Fibroblast of upper back skin (primary cell): ENCODE measurements at places on chromosomes 4 and X.

DNA sequence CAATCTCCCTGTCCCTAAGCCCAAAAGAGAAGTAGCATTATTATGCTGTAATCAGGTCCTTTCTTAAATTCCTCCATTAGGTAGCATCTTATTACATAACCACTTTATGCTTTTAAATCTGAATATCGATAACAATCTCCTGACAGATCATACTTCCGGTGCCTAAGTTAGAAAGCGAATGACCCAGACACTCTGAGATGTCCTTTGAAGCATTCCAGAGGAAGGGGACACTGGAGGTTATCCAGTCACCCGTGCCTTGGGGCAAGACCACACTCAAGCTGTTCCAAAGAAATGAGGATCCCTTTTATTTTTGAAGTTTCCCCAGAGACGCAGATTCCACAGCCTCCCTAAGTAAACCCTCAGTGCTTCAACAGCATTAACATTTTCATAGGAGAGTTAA, 125.7 kb downstream of the PALLD start:
- DNase-seq = no peak

GRCh38 chr4:87677731-87678130, 27.7 kb downstream of the DMP1 start:
- DNase-seq = no peak

DNA sequence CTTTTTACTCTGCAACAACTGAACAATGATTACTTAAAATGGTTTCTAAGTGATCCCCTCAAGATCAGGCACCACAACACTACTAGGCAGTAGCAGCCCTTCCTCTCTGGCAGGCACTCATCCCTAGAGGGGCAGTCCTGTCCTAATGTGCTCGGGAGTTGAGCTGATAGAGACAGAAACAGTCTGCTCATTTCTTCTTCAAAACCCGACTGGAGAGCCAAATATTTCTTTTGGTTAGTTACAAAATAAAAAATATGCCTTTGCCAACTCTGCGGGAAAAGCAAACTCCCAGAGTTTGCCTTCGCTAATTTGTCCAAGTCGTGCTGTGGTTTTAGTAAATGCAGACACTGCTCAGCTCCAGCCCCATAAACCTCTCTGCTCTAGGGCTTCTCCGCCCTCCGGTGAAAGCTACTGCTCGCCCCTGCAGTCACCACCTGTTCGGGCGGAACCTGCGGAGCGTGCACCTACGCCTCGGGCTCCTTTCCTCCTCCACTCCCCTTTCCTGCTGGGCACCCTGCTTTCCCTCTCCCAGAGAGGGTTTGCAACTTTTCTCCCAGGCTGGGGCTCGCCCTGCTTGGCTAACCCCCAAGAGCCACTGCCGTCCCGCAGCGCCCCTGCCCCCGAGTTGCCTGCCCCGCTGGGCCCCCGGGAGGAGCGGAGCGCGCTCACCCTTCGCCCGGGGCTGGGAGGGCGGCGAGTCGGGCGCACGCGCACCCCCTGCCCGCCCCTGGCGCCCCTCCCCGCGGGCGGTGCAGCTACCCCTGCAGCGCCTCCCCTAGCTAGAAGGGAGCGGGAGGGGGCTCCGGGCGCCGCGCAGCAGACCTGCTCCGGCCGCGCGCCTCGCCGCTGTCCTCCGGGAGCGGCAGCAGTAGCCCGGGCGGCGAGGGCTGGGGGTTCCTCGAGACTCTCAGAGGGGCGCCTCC, at the start of gene NPNT:
NPNT (plus strand) TSS at position 812 of the 923 bp plus-strand sequence. CDS start 182 bp downstream, outside the sequence.
- peak; percentile 16 for DNase-seq

- DNase-seq = peak; percentile 21
Measured at GRCh38 chr4:133921280-133922195, 280.1 kb downstream of the PABPC4L start.

DNA sequence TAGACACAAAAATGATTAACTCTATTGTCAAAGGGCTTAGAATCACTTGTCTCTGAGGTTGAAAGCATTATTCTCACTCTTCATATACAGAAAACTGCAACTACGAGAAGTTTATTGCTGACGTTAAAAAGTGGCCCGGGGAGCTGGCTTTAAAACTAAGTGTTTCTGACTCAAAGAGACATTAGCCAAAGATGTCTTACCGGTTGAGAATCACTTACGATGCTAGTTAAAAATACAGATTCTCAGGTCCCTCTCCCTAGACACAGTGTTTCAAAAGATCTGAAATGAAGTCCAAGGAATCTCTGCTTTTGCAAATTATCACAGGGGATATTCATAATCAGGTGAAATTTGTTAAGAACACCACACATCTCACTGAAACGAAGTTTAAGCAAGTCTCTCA, 1.2 kb downstream of the GNPDA2 start:
- DNase-seq = no peak

DNA sequence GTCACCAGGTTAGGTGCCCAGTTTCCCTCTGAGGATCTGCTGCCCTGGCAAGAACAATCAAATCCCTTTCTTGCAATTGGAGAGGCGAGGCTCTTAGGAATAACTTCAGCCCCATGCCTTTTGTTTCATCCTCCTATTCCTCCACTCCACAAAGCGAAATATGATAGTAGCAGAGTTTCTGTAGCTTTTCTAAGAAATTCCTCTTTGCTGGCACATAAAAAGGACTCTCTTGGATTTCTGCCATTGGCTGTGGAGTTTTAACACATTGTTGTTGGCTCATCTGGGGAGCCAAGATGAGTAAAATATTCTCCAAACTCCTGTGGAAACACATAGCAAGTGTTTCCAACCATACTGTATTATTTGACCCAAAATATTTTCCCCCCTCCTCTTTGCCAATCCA, 11.0 kb upstream of the ADGRG2 start:
- DNase-seq = peak; percentile 18

DNA sequence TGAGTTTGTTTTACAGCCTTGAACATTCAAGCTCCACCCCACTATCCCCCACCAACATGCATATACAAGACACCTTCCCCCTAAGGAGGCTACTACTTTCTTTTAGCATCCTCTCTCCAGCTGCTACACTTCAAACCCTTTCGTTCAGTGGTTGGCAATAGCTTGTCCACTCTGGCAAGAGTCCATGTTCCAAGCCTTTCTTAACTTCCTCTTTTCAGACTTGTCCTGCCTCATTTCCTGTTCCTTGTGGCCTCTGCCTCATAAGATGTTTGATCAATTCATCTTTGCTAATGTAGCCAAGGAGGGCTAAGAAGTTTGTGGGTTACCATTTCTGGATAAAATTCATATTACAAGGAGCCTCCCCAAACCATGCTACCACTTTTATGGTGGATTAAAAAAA, 20.8 kb upstream of the ZCCHC12 start:
- DNase-seq = peak; percentile 33

GRCh38 chr4:8796096-8796495, 75.5 kb downstream of the HMX1 start:
- no peak for DNase-seq

GRCh38 chr4:40980318-40980883, 230.6 kb downstream of the NSUN7 start:
- DNase-seq = peak; percentile 35

DNA sequence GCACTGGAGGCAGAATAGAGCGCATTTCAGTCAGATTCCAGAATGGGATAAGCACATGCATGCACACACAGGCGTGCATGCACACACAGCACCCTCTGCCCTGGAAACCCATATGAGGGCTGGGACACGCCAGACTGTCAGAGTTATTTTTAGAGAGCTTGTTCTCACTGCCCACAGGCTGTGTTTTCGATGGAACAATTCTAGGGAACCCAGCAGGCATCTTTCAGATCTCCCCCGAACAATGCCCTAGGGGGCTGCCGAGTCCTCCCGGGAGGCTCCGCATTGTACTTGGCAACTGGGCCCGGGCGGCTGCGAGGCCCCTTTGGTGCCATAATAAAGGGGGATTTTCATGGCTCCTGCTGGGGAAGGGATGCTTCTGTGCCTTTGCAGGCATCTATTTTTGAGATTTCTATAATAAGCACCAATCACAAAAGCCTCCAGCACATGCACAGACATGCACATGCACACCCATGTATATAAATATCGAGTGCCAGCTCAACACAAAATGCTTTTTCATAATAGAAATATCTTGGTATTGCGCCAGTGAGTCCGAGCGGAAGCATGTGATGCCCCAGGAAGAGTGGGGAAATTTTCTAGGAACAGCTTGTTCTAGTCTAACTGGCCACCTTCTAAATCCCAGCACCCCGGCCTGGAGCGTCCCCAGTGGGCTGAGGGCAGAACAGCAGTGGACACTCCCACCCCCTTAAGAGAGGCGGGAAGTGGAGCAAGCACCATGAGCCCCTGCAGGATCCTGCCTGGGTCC, 88.5 kb downstream of the PHKA2 start:
- peak; percentile 16 for DNase-seq

DNA sequence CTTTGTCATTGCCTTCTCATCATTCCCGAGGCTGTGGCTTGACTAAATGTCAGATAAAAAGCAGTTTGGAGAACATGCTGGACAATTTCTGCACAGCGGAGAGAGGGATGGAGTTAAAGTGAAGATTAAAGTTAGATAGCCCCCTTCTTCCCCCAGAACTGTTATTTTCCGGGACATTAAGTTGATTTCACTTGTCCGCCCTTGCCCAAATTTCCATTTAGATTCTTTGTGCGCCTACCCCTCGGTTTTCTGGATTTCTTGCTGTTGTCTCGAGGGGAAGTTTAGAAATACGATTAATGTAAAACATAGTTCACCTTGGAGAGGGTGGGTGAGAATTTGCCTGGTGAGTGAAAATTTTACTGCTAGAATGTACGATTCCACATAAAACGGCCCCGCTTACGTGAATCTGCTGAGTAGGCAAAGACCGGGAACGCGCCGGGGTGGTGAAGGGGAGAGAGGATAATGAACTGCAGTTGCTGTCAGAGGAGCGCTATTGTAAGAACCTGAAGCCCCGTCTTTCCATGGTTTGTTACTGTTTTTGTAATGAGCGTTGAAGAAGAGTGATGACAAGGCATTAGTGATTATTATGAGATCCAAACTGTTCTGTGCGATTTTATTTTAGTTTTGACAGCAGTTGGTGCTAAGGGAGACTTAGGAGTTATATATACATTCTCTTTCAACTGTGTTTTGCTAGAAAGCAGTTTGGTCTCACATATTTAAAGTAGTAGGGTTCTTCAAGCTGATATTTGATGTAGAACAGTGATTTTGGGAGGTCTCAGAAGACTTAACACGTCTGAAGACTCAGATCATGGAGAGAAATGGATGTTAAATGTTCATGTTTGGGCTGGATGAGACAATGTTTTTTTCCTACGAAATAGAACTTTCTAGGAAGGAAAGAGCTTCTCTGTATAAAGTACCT, 73.0 kb downstream of the AFF1 start:
- peak; percentile 45 for DNase-seq

- no peak for DNase-seq
Measured at GRCh38 chr4:90798948-90799347, 671.8 kb downstream of the CCSER1 start.

- DNase-seq = peak; percentile 86
Measured at GRCh38 chr4:184763150-184763780, 29.4 kb upstream of the CENPU start.

GRCh38 chr4:135533053-135533452, 1331.5 kb upstream of the PABPC4L start:
- DNase-seq = no peak

DNA sequence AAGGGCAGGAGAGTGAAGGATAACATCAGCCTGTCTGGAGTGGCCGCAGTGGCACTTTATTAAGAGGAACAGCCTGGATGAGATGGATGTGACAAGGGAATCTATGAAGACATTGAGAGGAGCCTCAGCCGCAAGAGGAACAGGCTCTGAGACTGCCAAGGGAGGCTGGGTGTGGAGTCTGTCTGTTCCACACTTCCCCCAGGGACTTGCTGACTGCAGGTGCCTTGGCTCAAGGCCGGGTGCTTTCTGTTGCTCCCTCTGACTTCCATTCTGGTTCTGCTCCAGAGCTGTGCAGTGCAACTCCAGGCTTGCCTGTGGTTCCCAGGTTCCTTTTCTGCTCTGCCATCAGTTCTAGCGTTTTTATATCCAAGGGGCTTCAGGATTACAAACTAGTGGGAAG, 54.6 kb downstream of the FRMPD3 start:
- DNase-seq = no peak

GRCh38 chr4:8398347-8398746, 42.2 kb downstream of the ACOX3 start:
- DNase-seq = no peak

DNA sequence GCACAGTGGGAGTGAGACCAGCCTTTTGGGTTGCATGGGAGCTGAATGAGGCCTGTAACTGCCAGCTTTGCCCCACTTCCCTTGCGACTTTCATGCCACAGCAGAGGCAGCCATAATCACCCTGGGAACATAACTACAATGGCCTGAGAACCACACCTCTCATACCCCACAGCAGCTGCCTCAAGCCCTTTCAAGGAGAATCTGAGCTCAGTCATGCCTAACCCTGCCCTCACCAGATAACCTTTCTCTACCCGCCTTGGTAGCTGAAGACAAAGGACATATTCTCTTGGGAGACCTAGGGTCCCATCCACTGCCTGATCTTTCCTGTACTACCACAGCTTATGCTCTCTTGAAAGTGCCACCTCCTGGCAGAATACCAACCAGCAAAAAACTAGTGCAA, 599.9 kb upstream of the IGFBP7 start:
- DNase-seq = no peak

GRCh38 chrX:105765691-105766090, 56.6 kb upstream of the NRK start:
- no peak for DNase-seq

- no peak for DNase-seq
Measured at GRCh38 chrX:118594697-118595420, 99.2 kb downstream of the DOCK11 start.

DNA sequence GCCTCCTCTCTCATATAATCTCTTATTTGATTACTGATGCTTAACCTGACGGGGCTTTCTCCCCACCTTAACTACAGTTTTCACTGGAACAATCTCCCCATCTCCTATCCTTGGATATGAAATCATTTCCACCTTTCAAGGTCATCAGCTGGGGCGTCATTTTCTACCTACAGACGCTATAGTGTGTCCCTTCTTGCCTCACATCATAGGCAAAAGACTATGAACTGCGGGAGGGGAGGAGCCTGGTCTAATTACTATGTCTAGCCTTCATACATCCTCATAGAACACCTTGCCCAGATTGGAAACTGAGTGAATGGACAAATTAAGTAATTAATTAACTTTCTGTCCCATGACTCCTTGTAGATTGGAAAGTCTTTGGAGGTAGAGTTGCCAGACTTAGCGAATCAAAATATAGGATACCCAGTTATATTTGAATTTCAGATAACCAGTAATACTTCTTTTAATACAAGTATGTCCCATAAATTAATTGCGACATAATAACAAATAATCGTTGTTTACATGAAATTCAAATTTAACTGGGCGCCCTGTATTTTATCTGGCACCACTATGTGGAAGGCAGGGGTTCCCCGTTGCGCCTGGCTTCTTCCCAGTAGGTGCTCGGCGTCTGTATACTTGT, 752 bp upstream of the ATP6AP2 start:
- DNase-seq = no peak

DNA sequence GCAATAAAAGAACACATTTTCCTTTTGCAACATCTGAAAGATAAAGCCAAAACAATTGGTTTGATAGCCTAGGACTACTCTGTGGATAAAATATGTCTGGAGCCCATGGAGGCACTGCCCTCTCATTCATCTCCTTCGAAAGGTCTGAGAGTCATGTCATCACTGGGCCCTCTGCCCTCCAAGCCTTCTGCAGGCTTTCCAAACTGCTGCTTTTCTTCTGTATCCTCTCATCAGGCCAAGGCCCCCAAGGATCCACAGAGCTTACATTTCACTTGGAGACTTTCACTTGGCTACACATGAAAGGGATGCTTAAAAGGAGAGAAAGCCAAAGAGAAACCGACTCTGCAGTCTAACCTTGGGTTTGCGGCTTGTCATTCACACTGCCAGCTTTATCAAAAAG, 109.9 kb downstream of the SH3RF1 start:
- peak; percentile 80 for DNase-seq
